ENCODE measurements at places on chromosomes 4 and X.

DNA sequence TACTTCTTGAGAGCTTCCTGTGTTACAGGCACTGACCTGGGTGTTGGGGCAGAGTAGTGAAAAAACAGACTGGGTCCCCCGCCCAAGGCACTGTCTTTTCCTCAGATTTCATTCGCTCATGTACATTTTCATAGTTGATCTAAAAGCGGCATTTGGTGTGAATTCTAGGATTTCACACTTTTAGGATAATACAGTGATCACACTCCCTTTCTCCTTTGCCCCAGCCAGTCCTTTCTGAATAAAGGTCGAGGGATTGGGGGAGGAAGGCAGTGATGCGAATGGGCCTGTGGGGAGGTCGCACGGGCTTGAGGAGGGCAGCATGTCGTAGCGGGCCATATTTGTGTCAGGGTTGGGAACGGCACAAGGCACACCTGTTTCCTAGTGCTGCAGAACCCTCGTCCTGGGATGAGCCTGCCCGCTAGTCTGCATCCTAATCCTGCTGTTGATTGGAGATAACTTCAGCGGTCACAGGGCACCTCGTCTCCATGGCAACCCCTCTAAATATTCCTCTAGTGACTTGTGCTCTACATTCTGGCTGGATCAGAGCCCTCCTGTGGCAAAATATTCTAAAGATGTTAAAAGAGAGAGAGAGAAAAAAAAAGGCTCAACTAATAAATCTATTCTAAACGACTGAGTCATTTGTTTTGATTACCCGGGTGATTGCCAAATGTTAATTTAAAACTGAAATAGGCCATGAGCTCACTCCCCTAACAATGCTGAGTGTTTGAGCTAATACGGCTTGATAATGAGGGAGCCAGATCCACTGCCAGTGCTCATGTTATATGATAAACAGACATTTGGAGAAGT is 21.8 kb downstream of the FHL1 start:
- no peak for DNase-seq

DNA sequence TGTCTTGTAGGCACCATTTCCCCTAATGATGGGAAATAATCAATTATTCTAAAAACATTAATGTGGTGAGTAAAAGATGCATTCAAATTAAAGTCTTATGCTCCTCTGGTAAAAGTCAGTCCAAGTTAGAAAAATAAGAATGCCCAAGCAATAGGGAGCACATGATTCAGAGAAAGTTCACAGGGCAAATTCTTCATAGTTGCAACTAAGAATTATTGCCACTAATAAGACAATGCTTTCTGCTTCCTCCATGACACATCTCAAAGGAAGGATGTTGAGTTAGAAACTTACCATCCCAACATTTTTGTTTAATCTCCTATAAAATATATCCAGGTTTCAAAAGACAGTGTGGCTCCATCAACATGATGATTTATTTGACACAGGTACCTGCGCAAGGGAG is 26.3 kb downstream of the PHOX2B start:
- no peak for DNase-seq

- DNase-seq, result no peak
Observed at GRCh38 chr4:11878241-11878640, 449.5 kb upstream of the HS3ST1 start.

DNA sequence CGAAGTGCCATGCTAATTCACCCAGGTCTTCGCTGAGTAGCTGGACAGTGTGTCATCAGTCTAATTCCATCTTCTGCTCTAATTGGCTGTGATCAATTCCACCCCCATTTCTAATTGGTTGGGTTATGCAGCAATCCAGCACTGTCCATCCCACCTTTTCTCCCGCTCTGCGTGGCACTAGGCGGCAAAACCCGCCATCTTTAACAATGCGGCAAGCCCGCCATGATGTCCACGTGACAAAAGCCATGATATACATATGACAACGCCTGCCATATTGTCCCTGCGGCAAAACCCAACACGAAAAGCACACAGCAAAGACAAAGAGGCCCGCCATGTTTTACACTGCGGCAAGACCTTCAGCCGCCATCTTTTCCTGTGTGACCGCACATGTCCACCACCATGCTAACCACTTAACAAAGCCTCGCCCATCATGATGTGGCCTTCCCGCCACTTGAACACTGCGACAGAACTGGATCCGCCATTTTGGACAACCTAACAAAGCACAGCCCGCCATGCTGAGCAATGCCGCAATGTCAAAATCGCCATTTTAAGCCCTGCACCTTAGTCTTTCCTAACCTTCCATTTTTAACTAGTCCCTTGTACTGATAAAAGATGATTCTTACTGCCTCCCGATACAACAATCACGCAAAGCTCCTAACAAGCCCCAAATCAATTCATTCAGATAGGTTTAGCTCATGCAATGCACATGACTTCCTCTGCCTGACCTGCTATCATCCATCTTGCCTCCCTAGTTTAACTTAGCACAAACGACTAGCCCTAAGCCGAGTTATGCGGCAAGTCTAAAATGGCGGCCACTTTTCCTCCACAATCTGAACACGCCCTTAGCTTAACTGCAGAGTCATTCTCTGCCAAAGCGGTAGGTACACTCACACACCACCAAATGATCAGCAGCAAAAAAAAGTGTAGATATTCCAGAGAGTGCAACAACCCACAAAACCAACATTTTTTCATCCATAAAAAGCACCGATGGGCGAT is 288.3 kb downstream of the CHIC1 start:
- DNase-seq, result peak; percentile 0

GRCh38 chr4:123994917-123995316 is 598.3 kb downstream of the SPRY1 start:
- DNase-seq, result no peak

- no peak for DNase-seq
Observed at GRCh38 chr4:125801373-125801772, 486.6 kb downstream of the FAT4 start.

- DNase-seq, result no peak
Observed at GRCh38 chr4:113169368-113169767, 119.9 kb downstream of the ANK2 start.

DNA sequence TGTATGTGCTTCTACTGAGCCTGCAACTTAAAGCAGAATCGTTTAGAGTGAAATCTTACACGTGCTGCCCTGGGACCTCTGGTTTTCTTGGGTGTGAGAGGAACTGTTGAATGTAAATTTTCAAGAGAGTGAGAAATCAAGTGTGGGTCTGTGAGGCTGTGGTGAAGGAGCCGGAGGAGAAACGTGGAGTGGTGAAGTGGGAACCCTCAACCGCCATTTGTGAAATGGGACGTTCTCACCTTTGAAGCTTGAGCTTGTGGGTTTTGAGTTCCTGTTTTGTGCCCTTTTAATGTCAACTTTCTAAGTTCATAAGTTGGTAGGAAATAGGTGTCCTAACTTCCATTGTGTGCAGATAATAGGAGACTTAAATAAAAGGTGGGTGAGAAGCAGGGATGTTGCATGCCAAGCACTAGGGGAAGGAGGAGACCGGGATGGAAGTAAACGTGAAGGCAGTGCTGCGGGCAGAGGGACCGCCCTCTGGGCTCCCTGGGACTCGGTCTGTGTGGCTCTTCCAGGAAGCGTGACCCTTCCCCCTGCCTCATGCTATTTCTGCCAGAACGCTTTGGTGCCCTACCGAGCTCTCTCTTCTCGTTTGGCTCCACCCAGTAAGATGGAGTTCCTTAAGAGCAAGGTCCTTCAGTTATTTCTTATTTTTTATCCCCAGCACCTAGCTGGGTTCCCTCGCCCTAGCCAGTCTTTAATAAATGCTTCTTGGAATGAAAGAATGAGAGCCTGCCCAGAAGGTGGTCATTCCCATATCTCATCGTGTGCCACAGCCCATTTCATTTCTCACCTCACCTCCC is 56.0 kb downstream of the TMEM131L start:
- DNase-seq, result peak; percentile 73

- DNase-seq, result no peak
Observed at GRCh38 chr4:7020290-7020689, 22.9 kb upstream of the TADA2B start.

GRCh38 chr4:109266236-109266635 is 36.2 kb downstream of the COL25A1 start:
- DNase-seq, result no peak

DNA sequence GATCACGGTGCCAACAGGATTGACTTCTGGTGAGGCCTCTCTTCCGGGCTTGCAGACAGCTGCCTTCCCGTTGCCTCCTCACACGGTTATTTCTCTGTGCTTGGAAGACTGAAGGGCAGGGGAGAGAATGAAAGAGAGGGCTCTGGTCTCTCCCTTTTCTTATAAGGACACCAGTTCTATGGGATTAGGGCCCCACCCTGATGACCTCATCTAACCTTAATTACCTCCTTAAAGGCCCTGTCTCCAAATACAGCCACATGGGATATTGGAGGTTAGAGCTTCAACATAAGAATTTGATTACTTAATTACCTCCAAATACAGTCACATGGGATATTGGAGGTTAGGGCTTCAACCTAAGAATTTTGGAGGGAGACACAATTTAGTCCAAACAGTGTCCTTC is 46.5 kb downstream of the EVC start:
- no peak for DNase-seq

- DNase-seq, result no peak
Observed at GRCh38 chrX:68823413-68824151, 5.2 kb upstream of the EFNB1 start.

- DNase-seq, result no peak
Observed at GRCh38 chr4:5980436-5981155, 37.6 kb downstream of the C4orf50 start.

DNA sequence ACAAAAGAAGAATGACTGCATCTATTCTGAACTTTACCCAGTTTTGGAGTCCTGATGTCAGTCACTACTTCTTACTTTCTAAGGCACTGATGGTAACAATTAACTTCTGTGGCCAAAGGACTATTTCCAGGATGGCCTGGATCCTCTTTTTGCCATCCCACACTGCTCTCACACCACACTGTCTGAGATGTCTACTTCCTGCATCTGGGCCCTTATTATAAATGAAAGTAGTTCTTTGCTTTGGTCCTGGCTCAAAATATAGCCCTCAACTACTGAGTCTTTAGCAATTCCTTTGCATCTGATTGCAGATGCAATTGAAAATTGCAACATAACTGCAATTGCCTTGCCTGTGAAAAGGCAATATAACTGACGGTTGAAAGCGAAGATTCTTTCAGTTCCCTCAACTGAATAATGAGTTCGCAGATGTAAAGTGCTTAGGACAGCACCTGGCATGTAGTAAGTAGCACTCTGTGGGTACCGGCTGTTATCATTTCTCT is 44.2 kb downstream of the COQ2 start:
- no peak for DNase-seq

GRCh38 chr4:81504112-81505003 is 32.7 kb upstream of the RASGEF1B start:
- DNase-seq, result peak; percentile 12

DNA sequence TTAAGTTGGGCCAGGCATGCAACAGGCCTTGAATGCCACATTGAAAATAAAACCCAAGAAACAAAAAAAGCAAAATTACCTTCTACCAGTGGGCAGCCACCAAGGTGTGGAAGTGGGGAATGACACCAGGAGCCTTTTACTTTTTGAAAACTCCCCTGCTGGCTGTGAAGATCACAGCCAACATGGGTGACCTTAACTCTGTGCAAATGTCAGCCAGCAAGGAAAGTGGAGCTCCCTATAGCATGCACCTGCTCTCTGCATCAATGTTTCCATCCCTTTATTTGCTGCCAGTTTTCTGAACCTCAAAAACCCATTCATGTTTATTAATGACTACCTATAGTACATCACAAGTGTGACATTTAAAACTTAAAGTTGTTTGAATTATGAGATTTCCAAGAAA is 63.7 kb downstream of the HS3ST1 start:
- DNase-seq, result no peak

DNA sequence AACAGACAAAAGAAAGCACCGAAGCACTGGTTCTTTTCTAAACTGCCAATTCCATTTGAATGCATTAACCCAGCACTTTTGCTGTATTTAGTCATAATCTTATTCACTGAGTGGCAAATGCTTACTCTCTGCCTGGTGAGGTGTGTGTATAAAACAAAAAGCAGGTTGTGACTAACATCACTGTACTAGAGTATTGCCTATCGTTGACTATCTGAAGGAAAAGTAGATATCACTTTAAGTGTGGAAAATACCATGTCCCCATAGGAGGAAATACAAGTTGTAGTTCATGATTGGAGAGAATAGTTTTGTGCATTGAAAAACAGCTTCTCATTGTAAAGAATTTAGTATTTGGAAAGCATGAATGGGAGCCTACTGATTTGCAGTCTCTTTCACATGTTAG is 2.7 kb downstream of the PDLIM5 start:
- DNase-seq, result no peak

- no peak for DNase-seq
Observed at GRCh38 chr4:123417813-123418212, 21.2 kb downstream of the SPRY1 start.

- DNase-seq, result no peak
Observed at GRCh38 chr4:154623436-154623835, 11.0 kb upstream of the FGG start.

DNA sequence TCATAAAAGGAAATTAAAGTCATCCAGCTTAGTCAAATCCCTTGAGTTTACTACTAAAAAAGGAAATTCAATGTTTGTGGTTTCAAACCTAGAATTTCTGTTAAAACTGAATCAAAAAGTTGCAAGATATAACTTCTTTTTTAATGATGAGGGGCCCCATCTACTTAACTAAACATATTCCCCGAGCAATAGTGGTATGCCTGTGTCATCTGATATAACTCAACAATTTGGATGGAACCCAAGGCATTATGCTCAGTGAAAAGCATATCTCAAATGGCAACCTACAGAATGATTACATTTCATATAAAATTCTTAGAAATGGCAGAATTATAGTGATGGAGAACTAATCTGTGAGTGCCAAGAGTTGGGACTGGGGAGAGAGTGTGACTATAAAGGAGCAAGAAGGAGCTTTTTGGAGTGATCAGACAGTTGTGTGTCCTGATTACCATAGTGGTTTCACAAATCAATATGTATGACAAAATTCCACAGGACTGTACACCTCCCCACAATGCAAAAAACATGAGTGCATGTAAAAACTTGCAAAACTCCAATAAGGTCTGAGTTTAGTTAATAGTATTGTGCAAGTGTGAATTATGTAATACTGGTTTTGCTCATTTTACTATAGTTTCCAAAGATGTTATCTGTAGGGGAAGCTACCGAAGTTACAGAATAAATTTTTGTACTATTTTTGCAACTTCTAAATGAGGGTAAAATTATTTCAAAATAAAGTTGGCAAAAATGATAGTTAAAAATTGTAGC is 323.2 kb downstream of the ARHGAP24 start:
- no peak for DNase-seq

DNA sequence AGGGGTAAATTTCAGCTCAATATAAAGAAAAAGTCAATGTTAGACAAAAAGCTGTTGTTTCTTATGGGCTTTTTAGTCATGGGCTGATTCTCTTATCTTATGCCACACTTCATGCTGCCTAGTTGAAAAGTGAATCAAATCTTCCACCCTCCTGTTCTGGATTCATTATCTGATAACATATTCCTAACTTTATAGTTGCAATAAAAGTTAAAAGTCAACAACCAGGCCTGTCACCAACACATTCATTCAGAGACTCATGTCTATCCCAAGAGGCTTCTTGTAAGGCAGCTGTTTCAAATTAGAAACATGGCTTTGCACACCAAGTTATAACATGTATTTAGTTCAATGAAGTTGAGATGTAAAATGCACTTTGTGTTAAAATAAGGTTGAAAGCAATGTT is 243.8 kb downstream of the ADAMTS3 start:
- DNase-seq, result no peak

All from CD4-positive, alpha-beta T cell treated with Interleukin-12 subunit alpha and Interleukin-12 subunit beta, for 1 hour (primary cell).